NCI-H446 (cell line): ENCODE measurements at places on chromosomes 1 and 21.

DNA sequence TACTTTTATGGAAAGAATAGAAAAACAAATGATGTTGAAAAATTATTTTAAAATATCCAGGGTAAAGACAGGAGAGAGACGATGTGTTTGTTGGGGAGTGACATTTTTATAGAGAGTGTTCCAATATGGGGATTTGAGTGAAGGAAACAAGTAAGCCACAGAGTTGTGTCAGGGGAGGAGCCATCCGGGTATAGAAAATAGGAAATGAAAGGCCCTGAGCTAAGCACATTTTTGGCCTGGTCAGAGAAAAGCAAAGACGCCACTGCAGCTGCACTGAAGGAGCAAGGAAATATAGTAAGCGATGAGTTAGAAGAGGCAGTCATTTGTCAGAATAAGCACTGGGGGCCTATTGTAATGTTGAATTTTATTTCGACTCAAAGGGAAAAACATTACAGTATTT is 107.3 kb upstream of the ADGRL4 start:
- no peak for DNase-seq

DNA sequence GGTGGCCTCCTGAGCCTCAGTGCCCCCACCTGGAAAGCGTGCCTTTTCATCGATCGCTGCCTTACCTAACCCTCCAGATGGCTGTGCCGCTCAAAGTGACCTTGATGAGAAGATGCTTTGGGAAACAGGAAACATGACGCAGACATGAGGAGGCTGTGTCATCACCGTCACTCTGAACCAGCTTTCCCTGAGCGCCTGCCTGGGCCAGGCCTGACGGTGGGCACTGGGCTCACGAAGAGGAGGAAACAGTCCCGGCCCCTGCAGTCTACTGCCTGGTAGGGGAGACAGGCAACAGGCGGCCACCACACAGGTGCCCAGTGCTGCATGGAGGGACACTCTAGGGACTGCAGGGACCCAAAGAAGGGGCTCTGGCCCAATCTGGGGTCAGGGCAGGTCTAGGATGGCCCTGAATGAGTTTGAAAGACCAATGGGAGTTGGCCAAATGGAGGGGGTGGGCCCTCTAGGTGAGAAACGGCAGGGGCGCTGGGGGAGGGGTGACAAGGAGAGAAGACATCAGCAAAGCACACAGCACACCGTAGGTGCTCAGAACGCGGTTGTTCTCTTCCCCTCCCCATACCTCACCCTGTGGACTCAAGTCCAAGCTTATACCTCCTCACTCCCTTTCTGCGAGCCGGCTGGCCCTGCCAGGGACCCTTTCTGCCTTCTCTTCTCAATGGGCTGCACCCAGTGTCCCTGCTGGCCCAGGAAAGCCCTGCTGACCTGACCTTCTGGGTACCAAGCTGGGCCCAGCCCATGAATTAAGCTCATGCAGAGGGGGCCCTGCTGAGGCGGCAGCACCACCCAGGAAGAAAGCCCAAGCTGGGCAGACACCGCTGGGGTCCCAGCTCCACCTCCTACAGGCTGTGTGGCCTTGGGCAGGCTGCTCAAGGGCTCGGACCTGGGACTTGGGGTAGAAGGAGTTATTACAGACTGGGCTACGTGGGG is 44.9 kb downstream of the GLIS1 start:
- no peak for DNase-seq

DNA sequence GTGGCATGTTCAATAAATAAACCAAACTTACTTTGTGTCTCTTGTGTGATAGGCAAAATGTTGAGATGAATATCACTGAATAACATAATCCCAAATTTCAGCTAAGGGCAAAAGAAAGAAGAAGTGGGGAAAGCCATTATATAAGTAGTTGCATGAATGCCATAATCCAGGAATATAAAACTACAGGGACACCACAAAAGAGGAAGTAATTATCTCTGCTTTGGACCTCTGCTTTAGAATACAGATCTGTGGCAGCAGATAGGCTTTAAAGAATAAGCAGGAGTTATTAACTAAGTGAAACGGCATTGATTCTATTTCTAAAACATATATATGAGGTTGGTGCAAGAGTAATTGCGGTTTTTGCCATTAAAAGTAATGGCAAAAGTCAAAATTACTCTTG is 288.5 kb upstream of the SNX7 start:
- DNase-seq: no peak

DNA sequence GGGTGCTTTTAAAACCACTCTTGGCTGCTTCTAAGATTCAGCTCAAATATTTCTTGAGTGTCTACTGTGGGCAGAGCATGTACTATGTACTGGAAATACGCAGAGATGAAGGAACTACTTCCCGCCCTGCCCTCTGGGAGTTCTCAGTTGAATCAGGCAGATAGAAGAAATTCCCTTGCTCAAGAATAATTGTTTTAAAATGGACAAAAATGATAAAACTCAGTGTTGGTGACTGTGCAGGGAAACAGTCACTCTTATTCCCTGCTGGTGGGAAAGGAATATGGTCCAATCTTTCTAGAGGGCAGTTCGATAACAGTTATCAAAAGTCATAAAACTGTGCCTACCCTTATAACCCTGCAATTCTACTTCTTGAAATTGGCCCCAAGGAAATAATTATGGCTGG is 16.9 kb upstream of the GRHL3 start:
- no peak for DNase-seq

DNA sequence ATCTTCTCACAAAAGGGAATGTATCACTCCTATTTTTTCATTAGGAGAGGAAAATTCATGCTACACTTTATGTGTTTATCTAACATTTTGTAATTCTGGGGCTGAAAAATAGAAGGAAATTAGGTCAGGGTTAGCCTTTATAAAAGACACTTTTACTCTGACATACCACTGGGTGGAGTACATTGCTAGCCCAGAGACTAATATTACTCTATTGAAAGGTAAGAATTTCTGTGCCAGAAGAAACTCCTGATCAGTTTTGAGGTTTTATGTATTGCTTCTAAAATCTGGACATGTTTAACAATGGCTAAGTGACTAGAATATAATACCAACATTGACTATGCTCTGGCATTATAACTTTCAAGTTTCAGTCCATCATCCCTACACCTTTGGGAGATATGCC is 724.6 kb downstream of the USP25 start:
- no peak for DNase-seq
